NCI-H460 (cell line): ENCODE measurements at places on chromosomes 12 and 14. TPM values are rescaled to one million over a fixed set of nuclear protein-coding genes. Genes with fewer than 3 reads are reported as not detected.

The PRIMA1 gene
- total RNA-seq, result 0.02 and 0.40 TPM in 2 replicates

The EAPP gene
- 47.5 and 50.0 TPM in 2 replicates for total RNA-seq

The LRRC9 gene
- 0.20 and 0.87 TPM in 2 replicates for total RNA-seq

The CATSPERB gene
- total RNA-seq, result 0.06 and 0.20 TPM in 2 replicates

The ORAI1 gene
- total RNA-seq, result 12.6 and 16.4 TPM in 2 replicates

The PLBD2 gene
- 13.0 and 16.8 TPM in 2 replicates for total RNA-seq

The TAS2R31 gene
- total RNA-seq, result 1.7 and 2.7 TPM in 2 replicates

The RNU4-1 gene
- total RNA-seq, result under 0.01 TPM in 1 of 2 replicates, not detected in the other

The KLHDC1 gene
- total RNA-seq, result 0.47 and 0.69 TPM in 2 replicates

The SMCO2 gene
- 0.27 TPM in 1 of 2 replicates, not detected in the other for total RNA-seq
